Activated CD8-positive, alpha-beta memory T cell treated with anti-CD3 and anti-CD28 coated beads for 1 hour (primary cell): ENCODE measurements at places on chromosomes 1 and 21.

- DNase-seq = no peak
Measured at GRCh38 chr1:93839307-93839706, 39.7 kb downstream of the DNTTIP2 start.

DNA sequence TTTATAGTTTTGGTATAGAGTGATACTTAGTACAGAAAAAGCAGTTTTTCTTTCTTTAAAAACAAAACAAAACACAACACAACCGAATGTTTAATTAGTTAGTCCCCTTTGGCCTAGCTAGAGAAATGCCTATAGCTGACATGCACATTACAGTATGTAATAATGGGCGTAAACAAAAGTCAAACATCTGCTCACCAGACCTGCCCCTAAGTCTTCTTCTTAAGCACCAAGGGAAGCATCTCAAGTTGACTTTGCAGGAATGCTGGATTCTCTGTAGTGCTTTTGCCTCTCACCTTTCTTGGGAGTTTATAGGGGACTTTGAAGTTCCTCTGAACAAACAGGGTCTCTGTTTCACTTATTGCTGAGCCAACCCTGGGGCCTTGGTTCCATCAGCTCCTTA is 143.7 kb downstream of the TM2D1 start:
- DNase-seq = no peak

DNA sequence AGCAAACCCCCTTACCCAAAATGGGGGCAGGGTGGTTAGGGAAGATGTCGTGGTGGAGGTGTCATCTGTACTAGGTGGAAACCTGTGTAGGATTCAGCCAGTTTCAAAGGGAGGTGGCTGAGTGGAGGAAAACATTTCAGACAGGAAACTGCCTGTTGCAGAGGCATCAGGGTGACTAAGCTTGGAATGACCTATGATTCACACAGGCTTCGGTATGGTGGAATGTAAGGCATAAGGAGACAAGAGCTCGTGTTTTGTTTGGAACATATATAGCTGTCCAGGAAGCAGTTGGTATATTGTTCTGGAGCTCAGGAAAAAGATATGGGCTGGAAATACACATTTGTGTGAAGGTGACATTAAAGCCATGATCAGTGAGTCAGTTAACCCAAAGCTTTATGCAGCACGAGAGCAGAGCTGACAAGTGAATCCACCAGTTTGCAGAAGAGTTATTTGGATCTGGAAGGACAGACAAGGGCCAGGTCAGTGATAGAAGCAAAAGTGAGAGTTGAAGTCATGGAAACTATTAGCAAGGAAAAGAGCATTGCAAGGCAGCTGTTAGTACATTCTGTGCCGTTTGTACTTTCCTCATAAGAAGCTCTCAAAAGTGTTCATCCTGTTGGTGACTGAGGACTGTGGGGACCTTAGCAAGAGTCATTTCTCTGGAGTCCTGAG is 12.2 kb downstream of the UTP25 start:
- no peak for DNase-seq

- no peak for DNase-seq
Measured at GRCh38 chr21:36005018-36005417, 55.3 kb downstream of the SETD4 start.

- DNase-seq = no peak
Measured at GRCh38 chr1:21491488-21492355, 17.5 kb upstream of the ALPL start.

DNA sequence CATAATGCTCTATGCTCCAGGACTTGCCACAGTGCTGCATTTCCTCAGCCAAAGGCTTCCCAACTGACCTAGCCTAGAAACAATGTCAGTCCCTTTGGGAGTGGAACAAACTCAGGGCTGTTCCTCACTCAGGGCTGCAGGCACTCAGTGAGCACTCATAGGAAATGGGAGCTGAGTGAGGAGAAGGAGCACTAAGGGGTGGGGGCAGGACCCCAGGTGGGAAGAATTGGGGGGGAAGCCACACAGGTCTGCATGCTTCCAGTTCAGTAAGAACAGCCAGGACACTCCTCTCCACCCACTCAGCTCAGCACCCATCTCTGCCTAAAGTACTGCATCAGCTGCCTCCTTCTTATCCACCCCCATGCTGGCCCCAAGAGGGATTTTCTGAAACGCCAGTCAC is 7.3 kb upstream of the SLC5A9 start:
- DNase-seq = no peak

- no peak for DNase-seq
Measured at GRCh38 chr1:14149431-14149830, 449.1 kb upstream of the KAZN start.

GRCh38 chr1:158329300-158329699 is 2.0 kb downstream of the CD1B start:
- no peak for DNase-seq

DNA sequence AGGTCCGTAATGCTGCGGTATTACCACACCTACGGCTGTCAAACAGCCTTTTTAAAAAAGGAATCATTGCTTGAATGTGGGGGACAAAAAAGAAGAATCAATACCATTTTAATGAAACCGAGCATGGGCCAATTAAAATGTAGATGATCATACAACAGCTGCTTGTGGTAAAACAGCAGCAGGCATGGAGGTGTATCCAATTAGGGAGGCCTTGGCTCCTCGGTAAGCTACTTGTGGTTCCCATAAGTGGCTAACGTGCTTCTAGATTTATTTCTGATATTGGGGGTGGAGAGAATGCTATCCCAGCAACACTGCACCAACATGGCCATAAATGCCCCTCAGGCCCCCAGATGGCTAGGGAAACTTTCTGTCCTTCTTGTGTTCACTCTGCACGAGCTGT is 1.8 kb downstream of the PTPN14 start:
- DNase-seq = no peak
